ENCODE measurements at places on chromosomes 13 and 19.

DNA sequence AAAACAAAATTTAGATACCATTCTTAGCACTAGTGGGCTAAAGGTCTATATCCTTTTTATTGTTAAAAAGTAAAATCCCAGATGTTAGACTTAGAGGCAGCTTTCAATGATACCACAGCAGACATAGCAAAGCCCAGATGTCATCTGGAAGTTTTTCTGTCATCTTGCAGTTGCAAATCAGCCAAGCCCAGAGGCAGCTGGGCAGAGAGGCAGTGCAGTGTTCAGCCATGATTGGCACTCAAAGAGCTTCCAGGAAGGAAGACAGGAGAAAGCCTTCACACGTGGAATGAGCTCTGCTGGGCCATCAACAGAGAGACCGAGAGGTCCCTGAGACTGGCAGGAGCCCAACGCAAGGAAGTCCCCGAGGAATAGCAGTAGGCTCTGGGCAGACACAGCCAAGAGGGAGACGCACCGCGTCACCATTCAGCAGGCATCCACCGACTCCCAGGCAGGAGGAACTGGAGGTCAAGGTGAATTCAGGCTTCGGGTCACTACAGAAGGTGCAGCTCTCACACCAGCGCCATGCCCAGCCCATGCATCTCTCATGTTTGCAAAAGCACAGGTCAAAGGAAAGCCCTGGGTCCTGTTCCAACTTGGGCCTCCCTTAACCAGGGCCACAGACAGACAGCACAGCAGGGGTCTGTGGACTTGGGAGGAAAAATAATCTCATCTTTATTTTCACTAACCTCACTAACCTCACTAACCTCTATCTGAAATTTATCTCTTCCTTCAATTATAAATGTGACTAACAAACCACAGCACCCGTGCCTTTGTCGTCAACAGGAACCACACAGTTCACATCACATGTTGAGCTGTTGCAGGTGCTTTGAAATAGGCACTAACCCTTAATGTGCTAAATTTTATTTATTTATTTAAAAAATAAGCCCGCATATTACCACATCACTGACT lies 54.9 kb downstream of the TUBGCP3 start:
- H3K4me3 ChIP-seq, result no peak overlapping the region
- DNase-seq, result no peak
- no peaks in the 10 kb centered on the region for H3K36me3 ChIP-seq
- H3K27ac ChIP-seq, result no peak overlapping the region

DNA sequence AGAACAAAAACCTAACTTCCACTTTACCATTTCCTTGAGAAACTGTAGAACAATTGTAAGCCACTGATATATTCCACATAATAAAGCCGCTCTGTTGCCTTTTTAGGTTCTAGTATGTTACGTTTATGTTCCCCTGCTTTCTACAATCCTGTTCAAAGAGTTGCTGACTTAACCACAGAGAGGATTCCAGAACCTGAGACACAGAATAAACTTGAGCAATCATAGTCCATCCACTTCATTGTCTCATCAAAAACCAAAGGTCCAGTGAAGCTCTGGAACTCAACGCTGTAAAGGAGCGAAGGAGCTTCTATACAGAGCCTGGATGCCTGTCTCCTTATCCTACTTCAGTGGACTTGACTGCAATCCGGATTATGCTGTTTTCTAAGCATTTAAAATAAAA lies 4.6 kb downstream of the STARD13 start:
- H3K27ac ChIP-seq, result no peak overlapping the region
- peaks cover 6% of the 10 kb centered on the region for H3K4me1 ChIP-seq
- H3K4me3 ChIP-seq, result no peak overlapping the region
- no peak for DNase-seq

DNA sequence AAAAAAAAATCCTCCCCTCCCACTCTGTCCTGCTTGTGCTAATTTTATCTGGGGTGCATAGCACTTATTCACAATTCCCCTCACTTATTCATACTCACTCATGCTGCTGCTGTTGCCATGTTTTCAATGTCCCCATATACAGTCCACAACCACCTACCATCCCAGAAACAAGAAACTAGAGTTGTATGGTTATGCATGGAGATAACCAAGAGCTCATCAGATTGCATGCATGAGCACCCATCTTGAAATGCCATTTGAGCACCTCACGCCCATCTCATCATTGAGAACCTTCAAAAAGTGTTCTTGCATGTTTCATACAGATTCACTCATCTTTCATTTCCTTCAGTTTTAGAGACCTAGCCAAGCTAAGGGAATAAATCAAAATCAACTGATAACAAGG lies 15.1 kb upstream of the N4BP2L2 start:
- H3K4me1 ChIP-seq, result no peaks in the 10 kb centered on the region
- H3K27ac ChIP-seq, result no peak overlapping the region
- H3K4me3 ChIP-seq, result no peak overlapping the region
- no peaks in the 10 kb centered on the region for H3K27me3 ChIP-seq

DNA sequence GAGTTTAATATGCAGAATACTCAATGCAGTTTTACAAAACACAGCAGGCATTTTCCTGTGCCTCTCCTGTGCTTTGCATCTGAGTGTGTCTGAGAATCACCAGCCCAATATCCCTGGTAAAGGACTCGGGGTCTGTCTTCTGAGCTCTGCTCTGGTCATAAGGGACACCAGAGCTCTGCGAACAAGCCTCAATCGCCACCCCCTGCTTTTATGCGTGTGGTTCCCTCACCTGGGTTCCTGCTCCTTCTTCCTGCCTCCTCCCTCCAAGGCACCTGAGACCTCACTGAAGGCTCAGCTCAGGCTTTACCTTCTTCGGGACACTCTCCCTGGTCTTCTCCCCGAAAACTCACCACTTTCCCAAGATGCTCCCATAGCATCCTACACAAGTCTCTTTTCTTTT lies 84.5 kb downstream of the EFNB2 start:
- no peaks in the 10 kb centered on the region for H3K27me3 ChIP-seq
- H3K4me3 ChIP-seq, result no peak overlapping the region
- no peaks in the 10 kb centered on the region for H3K4me1 ChIP-seq
- H3K36me3 ChIP-seq, result no peaks in the 10 kb centered on the region

GRCh38 chr19:53877361-53877766 lies 4.6 kb upstream of the PRKCG start:
- peaks cover 26% of the 10 kb centered on the region for H3K27me3 ChIP-seq
- H3K27ac ChIP-seq, result no peak overlapping the region
- H3K36me3 ChIP-seq, result peaks cover 17% of the 10 kb centered on the region
- peak; percentile 83 for DNase-seq
- H3K4me3 ChIP-seq, result no peak overlapping the region

GRCh38 chr19:32630338-32630737 lies 44.6 kb downstream of the ANKRD27 start:
- no peaks in the 10 kb centered on the region for H3K27me3 ChIP-seq
- peaks cover 42% of the 10 kb centered on the region for H3K36me3 ChIP-seq
- H3K4me1 ChIP-seq, result no peaks in the 10 kb centered on the region
- H3K27ac ChIP-seq, result no peak overlapping the region
- DNase-seq, result no peak
- no peak overlapping the region for H3K4me3 ChIP-seq

GRCh38 chr13:85616275-85616674 lies 182.9 kb downstream of the SLITRK6 start:
- no peaks in the 10 kb centered on the region for H3K4me1 ChIP-seq
- H3K27me3 ChIP-seq, result no peaks in the 10 kb centered on the region
- H3K36me3 ChIP-seq, result no peaks in the 10 kb centered on the region
- H3K4me3 ChIP-seq, result no peak overlapping the region

GRCh38 chr13:112574834-112575613 lies 12.9 kb downstream of the TUBGCP3 start:
- DNase-seq, result no peak
- no peak overlapping the region for H3K4me3 ChIP-seq
- no peak overlapping the region for H3K27ac ChIP-seq
- H3K36me3 ChIP-seq, result no peaks in the 10 kb centered on the region
- no peaks in the 10 kb centered on the region for H3K27me3 ChIP-seq
- H3K4me1 ChIP-seq, result peaks cover 8% of the 10 kb centered on the region

DNA sequence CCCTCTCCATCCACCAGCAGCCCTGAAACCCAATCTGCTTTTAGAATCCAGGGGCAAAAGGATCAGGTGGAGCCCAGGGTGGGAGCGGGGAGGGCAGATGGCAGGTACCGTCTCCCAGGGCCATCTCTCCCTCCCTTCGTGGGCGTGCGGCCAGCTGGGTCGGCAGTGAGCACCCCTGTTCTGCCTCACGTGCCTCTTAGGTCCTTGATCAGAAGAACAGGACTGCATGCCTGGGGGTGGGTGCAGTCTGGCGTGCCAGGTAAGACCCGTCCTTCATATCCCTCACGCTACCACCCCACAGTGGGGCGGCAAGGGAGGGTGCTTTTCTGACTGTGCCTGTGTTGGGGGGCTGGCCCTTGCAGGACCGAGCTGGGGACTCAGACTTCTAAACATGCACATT lies 2.0 kb downstream of the SLC8A2 start:
- no peak overlapping the region for H3K4me3 ChIP-seq
- H3K27ac ChIP-seq, result no peak overlapping the region
- peaks cover 8% of the 10 kb centered on the region for H3K4me1 ChIP-seq
- H3K27me3 ChIP-seq, result peaks cover 23% of the 10 kb centered on the region
- no peak for DNase-seq

DNA sequence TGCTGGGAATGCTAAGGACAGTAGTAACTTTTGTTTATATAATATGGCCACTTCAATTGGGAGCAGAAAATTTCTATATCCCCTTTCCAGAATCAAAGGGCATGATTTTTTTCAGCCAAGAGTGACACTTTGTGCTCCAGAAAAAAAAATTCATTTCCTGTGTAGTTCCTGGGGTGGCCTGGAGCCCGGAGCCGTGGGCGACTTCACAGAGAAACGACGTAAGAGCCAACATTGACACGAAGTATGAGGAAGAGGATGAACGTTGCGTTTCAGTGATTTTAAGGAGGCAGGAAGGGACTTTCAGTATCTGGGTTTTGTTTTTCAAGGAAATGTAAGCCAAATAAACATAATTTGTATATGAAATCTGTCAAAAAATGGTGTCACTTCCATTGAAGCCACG lies 187.6 kb downstream of the STK24 start:
- no peak for DNase-seq
- no peak overlapping the region for H3K4me3 ChIP-seq
- no peak overlapping the region for H3K27ac ChIP-seq
- no peaks in the 10 kb centered on the region for H3K4me1 ChIP-seq
- no peaks in the 10 kb centered on the region for H3K27me3 ChIP-seq

GRCh38 chr19:40177286-40178070 lies 13.7 kb upstream of the MAP3K10 start:
- no peak for DNase-seq
- H3K27ac ChIP-seq, result no peak overlapping the region
- no peaks in the 10 kb centered on the region for H3K27me3 ChIP-seq
- H3K4me3 ChIP-seq, result no peak overlapping the region
- H3K36me3 ChIP-seq, result no peaks in the 10 kb centered on the region
- H3K4me1 ChIP-seq, result no peaks in the 10 kb centered on the region
